Osteoblast (primary cell): ENCODE measurements at places on chromosomes 5 and 9.

DNA sequence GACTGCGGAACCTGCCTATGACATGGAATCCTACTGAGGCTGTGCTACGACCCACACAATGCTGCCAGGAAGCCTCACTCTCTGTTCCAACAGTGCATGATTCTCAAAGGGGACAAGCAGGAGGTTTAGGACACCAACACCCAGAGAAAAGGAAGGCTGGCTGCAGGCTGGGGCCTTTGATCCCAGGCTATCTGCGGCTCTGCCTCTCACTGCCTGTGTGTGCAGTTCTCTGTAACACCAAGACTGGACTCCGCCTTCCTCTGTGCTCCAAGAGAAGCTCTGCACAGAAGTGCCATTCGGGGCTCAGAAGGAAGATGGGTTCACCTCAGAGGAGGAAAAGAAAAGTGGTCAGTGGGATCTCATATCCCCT, 20.5 kb downstream of the ANKH start:
- DNase-seq: peak; percentile 13

DNA sequence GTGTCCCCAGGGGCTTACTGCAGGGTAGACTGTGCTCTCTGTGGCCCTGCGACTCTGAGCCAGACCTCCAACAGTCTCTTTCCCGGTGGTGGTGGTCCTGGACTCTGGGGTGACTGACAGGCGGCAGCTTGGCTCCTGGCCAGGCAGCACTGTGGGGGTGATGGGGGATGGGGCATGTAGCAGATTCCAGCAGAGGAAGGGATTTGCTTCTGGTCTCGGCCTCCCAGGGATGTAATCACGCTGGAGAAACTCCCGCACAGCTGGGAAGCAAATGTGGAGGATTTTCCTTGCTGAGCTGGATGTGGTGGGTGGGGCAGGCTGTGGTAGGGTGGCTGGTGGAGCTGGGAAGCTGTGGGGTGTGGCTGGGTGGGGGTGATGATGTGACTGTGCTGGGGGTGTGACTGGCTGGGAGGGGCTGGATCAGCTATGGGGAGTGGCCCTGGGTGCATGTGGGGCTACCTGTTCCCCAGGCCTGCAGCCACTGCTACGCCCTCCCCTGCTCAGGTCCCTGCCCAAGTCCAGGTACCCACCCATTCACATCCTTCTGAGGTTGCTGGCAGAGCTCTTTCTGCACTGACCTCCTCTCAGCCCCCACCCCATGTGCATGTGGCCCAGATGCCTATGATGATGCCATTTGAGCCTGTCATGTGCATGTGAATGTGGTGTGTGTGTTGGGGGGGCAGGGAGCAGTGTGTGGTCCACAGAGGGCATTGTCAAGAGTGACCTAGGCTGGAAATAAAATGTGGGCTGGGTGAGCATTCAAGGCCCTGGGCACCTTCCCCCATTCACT, 3.8 kb downstream of the NDST1 start:
- peak; percentile 88 for DNase-seq

DNA sequence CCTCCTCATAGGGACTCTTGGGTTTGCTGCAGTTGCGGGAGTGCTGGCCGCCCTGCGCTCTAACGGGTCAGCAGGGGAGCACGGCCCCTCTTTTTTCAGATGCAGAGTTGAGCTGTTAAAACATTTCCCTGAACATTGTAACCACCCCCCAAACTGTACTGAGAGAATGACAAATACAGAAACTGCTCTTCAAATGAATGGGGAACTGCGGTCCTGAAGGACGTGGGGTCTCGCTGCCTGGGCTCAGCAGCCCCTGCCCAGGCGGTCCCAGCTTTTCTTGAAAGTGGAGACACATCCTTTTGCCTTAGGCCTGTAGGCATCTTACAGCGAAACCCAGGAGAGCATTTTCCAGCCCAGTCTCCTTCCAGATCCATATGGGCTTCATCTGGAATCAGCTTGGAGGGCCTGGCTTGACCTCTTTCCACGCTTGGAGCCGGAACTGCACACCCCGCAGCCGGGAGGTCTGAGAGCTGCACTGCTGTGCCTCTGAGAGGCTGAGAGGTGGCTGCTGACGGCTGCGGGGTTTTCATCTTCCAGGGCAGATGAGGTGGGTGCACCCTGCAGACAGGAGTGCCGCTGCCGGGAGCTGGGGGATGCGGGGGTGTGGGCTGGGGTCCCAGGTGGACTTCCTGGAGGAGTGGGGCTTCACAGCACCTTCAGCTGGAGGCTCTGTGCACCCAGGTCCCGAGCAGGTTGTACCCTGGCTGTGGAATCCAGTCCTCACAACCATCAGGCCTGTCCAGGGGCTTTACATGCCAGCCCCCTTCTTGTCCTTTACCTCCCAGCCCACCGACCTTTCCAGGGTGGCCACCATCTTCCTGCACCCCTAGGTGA, 1.2 kb upstream of the AGPAT2 start:
- DNase-seq: no peak

DNA sequence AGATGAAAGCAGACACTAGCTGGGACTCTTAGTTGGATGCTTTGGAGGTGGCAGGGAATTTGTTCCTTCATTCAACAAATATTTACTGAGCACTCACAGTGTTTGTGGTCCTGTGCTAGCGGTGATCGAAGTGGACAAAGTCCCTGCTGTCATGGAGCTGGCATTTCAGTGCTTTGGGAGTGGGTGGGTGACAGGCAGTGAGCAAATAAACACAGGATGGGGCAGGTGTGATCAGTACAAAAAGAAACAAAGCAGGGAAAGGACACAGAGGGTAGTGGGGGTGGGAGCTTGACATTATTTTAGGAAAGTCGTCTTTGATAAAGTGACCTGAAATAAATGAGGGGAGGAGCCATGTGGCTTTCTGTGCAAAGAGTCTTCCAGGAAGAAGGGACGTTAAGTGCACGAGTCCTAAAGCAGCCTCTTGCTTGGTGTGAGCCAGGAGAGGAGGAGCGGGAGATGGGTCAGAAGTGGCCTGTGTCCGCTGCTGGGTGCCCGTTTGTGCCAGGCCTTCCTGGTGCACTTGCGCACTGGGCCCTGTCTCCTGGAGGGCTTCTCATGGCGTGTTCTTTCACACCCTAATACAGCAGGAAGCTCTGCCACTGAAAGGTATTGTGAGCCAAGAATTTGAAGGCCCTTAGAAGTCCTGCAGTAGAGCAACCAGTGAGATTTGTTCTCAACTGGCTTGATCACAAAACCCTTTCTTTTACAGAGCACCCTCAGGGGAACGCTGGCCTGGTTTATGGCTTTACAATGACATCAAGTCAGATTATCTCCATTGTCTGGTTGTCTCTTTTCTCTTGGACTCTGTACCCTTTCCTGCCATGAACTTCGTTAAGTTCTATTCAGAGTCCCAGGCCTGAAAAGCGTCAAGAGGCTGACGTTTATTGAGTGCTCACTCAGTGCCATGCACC, 14.8 kb downstream of the NDST1 start:
- DNase-seq: no peak

DNA sequence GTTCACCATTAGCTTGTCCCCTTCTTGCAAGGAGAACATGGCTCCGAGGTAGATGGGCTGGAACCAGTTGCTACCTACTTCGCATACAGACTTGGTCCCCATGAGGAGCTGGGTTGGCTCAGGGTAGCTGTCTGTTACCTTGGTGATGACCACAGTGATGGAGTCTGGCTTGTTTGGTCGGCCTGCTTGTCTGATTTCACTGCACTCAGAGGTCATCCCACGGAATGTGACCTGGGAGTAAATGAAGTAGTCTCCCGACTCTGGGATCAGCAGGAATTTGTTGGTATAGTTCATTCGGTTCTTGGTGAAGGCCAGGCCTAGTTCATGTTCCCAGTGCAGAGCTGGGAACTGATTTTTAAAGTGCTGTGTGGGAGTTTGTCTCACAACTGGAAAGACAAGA, 15.3 kb downstream of the TNFSF15 start:
- DNase-seq: no peak

- DNase-seq: no peak
Measured at GRCh38 chr9:92769990-92770359, 5.3 kb upstream of the BICD2 start.

- peak; percentile 73 for DNase-seq
Measured at GRCh38 chr5:65742565-65743231, 20.7 kb downstream of the NLN start.

DNA sequence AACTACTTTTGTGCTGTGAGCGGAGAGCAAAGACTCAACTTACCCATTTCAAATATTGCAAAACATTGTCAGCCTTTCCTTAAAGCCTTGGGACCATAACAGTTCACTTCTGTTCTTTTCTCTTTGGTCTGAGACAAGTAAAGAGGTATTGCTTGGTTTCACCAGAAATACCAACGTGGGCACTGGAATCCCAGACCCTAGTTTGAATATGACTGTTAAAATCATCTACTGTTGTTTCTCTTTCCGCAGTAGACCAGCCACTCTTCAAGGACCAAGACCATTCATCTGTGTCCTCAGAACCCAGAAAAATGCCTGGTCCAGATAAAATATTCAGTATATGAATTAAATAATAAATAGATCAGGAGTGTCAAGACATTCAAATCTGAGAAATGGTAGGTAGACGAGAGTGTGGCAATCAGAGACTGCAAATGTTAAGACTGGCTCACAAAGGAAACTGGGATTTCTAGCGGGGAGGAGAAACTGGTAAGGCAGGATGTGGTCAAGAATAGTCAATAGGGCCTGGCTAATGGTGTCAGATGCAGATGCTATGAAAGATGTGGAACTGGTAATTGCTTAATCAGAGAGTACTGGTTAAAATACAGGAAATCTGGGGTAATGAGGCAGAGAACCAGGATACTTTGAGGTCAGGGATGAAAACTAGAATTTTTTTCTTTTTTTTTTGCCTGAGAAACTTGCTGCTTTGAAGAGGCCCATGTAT, 82.1 kb upstream of the IL33 start:
- no peak for DNase-seq

GRCh38 chr5:88821161-88821560, 61.8 kb downstream of the MEF2C start:
- no peak for DNase-seq

- DNase-seq: no peak
Measured at GRCh38 chr5:174145821-174146220, 100.3 kb downstream of the NSG2 start.

DNA sequence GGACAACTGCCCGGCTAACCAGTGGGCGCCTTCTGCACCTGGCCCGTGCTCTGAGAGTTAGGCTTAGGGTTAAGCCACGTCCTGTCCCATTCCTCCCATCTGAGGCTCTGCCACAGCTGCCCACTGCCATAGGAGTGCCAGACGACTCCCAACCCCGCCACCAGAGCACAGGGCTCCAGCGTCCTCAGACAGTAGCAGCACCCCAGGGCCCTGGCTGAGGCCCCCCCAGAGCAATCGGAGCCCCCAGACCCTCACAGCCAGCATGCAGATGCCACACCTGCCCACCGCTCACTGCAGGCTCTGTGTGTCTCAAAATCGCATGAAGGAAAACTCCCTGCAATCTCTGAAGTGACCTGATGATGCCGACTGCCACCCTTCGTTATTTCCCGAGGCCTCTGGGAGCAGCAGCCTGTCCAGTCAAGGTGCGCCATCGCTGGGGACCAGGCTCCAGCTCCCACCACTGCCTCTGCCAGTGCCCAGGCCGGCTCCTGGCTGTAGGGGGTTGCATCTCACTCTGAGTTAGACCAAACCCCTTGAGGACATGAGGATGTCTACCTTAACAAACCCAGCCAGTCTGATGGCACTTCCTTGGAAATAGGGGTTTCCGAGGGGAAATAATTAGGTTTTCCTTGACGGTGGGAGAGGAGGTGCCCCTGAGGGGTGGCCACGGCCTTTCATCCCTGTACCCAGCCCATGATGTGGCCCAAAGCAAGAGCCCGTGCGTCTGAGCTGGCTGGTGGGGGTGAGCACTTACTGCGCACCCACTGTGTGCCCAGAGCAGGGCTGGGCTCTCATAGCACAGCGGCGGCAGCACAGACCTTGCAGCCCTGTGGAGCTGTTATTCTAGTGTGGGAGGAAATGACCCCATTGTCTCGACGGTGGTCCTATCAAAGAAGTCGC, 58.0 kb upstream of the RNF130 start:
- peak; percentile 83 for DNase-seq

DNA sequence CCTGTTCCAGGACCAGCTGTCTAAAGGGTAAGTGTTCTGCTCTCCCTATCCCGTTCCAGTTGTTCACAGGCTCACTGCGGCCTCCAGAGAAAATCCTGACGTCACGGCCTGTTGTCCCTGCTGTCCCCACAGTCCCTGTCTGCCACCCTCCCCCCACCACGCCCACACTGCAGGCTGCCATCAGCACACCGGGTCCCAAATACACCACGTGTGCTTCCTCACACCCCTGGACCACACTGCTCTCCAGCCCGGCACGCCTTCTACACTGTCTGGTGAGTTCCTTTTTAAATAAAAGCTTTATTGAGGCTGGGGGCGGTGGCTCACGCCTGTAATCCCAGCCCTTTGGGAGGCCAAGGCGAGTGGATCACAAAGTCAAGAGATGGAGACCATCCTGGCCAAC, 88.3 kb upstream of the RUFY1 start:
- no peak for DNase-seq

- peak; percentile 90 for DNase-seq
Measured at GRCh38 chr5:68187268-68188055, 28.1 kb upstream of the PIK3R1 start.

DNA sequence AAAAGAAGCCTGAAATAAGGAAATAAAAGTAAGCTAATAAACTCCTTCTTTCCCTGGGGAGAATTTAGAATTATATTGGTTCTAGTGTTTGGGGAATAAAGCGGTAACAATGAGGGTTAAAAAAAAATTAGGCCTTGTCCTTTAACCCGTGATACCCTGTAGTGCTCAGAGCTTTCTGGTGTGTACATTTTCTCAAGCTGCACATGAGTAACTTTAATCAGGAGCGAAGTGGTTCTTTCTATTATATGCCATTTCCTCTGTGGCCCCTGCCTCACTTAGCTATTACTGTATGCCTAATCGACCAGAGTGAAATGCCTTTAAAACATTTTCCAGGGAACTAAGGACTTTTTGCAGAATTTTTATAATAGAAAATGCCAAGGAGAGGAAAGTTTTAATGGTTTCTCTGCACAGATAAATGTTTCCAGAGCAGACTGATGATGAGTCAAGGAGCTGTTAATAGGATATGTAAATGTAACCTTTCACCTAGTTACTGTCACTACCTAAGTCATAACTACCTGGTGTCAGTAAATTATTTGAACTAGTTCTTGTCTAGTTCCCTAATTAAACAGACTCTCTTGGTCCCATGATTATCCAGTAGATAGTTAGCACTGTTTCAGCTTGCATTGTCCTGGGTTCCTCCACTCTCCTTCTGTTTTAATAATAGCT, 7.6 kb downstream of the PAM start:
- no peak for DNase-seq

DNA sequence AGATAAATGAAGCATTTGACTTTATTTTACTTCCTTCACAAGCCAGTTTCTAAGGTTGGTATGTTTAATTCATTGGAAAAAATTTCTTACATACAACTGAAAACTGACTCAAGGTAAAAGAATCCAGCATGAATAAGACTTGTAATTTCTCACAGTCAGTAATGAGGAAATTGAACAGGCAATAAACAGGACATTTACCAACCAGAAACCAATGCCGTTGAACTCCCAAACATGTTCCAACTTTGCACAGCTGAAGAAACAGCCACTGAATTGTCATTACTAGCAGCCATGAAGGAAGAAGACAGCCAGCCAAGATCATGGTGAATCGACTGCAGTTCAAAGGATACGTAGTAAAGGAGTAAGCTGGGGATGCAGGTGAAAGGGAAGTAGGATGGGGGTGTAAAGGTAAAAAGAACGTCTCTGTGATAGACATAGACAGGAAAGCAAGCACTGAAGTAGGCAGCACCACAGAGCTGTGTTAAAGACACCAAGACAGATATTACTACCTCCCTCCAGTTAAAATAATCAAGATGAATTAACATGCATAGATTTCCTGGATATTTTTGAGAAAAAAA, 21.3 kb upstream of the SLC12A2 start:
- peak; percentile 25 for DNase-seq
